ENCODE measurements at places on chromosomes 12 and 14.
A peak's percentile ranks its signal among the peaks of the same experiment; 100 is the strongest.

- no peak for DNase-seq
These were observed 2.9 kb downstream of the RAD52 start for GRCh38 chr12:946631-947030.

DNA sequence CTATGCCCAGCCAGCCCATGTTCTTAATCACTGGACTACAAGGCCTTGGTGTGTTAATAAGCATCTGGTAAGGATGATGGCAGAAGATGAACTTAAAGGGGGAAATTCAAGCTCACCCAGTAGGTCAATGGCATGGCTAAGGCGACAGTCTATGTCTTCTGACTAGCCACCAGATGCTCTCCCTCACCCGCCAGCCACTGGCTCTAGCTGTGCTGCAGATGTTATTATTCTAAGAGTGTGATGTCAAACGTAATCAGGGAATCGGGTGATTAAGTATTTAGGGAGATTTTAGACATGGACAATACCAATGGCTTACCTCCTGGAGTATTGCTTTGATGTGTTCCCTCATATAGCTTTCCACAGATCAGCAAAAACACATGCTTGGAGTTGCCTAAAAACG, 39.2 kb upstream of the MAX start:
- no peak for DNase-seq

GRCh38 chr12:52208424-52209165, 16.8 kb upstream of the KRT80 start:
- DNase-seq, result no peak

DNA sequence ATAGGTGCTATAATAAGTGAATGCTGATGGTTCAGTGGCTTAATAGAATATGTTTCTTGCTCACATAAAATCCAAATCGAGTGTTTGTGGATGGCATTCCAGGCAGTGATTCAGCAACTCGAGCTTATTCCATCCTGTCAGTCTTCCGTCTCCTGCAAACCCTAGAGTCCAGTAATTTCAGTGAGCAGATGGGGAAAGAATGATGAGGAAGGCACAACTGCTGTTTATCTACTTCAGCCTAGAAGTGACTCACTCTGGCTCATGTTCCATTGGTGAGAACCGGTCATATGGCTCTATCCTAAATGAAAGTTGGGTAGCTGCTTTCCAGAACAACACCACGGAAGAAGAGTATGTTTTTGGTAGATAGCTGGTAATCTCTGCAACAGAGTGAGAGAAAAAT, 421.8 kb upstream of the PDE3A start:
- peak; percentile 69 for DNase-seq

DNA sequence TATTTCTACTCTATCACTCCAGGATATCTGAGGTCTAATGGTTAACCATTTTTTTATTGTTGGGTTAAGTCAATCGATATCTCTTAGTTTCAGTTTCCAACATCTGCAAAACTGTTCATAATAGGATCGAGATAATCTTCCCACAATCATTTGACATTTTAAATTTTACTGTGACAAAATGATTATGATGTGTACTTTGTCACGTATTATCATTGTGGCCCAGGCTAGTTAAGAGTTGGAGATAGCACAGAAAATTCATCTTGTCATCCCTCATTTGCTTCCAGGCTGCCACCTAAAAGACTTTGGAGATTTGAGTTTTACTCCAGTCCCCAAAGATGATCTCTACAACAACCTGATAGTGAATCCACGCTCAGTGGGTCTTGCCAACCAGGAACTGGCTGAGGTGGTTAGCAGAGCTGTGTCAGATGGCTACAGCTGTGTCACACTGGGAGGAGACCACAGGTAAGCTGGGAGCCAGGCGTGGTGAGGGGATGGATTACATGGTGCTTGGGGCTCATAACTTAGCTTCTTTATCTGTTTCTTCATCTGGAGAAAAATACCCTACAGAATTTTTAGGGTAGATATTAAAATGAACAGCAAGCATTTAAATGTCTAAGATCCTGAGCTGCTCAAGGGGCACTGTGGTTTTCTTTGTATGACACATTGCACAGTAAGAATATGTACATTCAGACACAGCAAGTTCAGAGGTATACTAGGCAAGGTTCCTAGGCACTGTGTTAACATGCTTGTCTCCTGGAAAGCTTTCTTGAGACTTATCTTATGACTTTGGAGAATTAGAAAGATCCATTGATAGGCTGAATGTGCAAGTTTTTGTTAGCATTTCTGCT, 22.4 kb downstream of the ARG2 start:
- no peak for DNase-seq

- no peak for DNase-seq
These were observed 14.4 kb downstream of the KERA start for GRCh38 chr12:91043408-91043807.

- DNase-seq, result no peak
These were observed 154.3 kb downstream of the VRK1 start for GRCh38 chr14:96951511-96951910.

GRCh38 chr14:64879635-64880220, at the start of gene SPTB:
Gene SPTB (minus strand): TSS chr14:64879907. CDS start chr14:64823094, 56,813 bp downstream.
- DNase-seq, result peak; percentile 7

DNA sequence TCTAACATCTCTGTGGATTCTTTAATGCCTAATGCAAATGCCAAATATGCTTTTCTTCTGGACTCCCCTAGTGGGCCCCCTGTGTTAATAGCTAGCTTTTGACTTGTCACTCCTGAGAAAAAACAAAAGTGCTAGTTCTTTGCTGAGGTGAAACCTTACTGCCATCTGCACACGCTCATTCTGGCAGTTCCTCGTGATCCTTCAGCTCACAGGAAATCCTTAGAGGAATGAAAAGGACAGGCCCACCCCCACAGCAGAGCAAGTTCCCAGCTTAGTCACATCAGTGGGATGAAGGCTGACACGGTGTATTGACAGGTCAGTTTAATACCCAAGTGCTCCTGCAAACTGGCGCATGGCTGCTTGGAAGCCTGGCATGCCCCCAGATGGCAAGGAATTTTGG, 165.1 kb upstream of the ATP2B1 start:
- peak; percentile 11 for DNase-seq

GRCh38 chr12:93043192-93043876, 114.2 kb upstream of the EEA1 start:
- DNase-seq, result no peak

DNA sequence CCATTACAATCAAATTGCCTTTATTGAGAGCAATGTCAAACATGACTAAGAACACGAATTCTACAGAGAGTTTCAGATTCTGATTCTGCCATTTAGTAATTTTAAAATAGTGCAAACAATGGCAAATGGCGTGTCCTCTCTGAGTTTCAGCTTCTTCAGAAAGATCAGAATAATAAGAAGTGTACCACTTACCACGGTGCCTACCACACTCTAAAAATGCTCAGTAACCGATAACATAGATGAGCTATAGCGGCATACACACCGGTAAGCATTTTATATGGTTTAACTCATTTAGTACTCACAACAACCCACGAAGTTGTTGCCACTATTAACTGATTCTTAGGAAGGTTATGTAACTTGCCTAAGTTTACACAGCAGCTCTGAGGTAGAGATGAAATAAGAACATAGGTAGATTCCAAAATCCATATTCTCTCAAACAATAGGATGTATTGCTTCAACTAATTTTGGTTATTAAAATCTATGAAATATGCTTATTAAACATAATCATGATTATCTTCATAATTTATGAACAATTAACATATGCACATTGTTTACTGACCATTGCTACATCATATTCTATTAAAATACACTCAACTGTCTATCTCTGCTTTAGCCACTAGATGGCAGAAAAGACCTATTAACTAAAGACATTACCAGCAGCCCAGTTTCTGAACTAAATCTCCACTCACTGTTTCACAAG, 38.3 kb downstream of the SLC6A15 start:
- peak; percentile 52 for DNase-seq

DNA sequence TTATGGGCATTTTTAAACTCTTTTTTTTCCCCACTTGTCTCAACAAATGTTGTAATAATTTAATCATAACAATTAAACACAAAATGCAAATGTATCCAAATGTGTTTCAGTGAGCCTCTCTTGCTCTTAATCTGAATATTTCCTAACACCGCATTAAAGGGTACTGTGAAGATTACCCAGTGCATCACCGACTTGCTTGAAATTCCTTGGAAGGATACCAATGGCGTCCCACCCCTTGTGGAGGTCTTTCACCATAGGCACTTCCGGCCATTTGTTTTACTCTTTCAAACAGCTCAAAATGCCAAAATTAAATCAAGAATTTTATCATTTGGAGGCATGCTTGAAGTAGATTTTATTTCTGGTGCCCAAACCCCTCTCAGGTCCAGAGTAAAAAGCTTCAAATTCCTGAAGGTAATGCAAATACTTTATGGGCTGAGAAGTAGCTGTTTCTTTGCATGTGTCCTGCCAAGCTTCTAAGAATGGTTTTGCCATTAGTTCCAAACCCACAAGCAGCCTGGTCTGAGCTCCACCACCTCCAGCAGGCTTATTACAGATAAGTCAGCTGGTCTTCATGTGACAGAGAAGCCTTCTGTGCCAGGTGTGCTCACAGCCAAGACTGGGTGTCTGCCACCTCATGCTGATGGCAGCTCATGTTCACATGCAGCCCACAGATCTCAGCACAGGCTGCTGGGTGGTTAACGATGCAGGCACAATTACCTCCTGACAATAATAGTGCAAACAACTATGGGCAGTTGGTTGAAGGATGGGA, 16.4 kb upstream of the NUDT4 start:
- DNase-seq, result peak; percentile 88

- no peak for DNase-seq
These were observed 15.8 kb downstream of the DIP2B start for GRCh38 chr12:50520416-50521207.

DNA sequence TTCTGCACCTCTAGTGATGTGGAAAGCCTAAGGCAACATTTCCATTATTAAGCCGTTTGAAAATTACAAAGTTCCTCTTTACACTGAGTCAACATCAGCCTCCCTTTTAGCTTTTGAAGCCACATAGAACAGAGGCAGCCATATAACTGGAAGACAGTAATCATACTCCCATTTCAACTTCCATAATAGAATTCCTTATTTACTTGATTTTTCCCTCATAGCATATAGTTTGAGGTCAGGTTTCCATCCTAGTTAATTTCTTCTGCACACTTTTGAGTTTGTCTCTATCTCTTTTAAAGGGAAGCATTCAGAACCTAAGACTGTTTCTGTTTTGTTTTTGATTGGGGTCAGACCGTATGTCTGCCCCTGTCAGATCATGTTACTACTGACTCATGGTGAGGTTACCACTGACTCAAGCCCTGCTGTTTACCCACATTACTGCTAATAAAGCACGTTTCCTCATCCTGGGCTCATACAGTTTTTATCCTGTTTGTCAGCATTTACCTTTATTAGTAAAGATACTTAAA, 161.0 kb downstream of the SLC38A4 start:
- DNase-seq, result peak; percentile 86

- DNase-seq, result no peak
These were observed 9.2 kb upstream of the HSP90AA1 start for GRCh38 chr14:102095871-102096568.

DNA sequence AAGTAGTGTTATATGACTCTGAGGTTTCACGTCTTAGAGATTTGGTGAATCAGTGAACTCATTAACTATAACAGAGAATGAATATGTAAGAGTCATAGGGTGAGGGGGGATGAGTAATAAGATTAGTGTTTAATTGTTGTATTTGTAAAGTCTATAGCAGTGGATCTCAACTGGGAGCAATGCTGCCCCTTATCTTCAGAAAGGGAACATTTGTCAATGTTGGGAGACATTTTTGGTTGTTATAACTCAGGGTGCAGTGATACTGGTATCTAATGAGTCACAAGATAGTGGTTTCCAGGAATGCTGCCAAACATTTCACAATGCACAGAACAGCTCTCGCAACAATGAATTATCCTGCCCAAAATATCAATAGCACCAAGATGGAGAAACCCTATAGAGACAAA, 1193.7 kb downstream of the GALC start:
- peak; percentile 96 for DNase-seq

DNA sequence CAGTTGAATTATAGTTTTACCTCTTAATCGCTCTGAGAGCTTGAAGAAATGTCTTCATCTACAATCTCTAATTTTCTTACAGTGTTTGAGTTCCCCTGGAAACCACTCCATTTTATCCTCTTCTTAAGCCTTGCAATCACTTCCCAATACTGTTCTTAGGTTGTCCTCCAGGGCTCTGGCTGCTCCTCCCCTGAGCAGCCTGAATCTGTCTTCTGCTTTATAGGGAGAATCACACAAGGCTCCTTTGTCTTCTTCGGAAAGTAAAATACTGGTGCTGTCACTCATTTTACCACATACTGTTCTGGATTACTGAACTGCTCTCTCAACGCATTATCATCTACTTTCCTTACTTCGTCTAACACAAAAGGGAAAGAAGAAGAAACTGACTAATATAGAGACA, 133.7 kb downstream of the MDGA2 start:
- DNase-seq, result peak; percentile 7

- no peak for DNase-seq
These were observed 8.3 kb downstream of the XPOT start for GRCh38 chr12:64412459-64412858.

- DNase-seq, result no peak
These were observed 37.6 kb downstream of the CORO1C start for GRCh38 chr12:108693751-108694150.

DNA sequence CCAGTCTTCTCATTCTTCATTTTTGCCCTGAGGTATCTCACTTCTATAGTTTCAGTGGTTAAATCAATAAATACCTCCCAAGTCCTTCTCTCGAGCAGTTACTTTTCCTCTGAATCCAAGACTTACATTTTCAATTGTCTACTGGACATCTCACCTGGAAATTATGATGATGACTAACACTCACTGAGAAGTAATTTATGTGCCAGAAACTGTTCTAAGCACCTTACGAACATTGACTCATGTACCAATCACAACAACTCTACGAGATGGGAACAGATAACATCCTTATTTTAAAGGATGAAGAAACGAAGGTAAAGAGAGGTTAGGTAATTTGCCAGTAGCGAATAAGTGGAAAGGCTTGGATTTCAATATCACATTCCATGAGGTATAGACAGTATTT, 94.1 kb downstream of the EML5 start:
- peak; percentile 44 for DNase-seq

- DNase-seq, result no peak
These were observed 3.8 kb downstream of the DHRS2 start for GRCh38 chr14:23639891-23640523.

Data from kidney tubule cell (primary cell).